Activated CD8-positive, alpha-beta T cell treated with anti-CD3 and anti-CD28 coated beads for 36 hours (primary cell): ENCODE measurements at places on chromosomes 5 and 9. TPM values are rescaled to one million over a fixed set of nuclear protein-coding genes. Genes with fewer than 3 reads are reported as not detected.

PTPRD gene
- total RNA-seq: not detected

DNA sequence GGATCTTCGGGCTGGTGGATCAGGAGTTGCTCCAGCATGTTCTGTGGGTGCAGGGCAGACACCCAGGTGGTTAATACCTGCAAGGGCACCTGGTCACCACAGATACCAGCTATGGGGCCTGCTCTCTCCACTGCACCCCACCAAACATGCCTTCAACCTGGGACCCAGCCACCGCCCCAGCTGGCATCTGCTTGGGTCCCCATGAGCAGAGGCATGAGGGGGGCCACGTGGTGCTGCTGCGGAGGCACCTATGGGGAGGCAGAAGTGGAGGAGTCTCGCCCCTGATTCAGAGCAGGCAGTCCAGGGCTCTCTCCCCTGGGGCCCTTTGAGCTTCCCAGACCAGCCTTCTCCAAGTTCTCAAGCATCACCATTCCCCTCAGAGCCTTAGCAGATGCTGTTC is 2.9 kb downstream of the AK8 start:
- H3K4me3 ChIP-seq: no peak overlapping the region
- no peak for DNase-seq
- no peaks in the 10 kb centered on the region for H3K27me3 ChIP-seq

DNA sequence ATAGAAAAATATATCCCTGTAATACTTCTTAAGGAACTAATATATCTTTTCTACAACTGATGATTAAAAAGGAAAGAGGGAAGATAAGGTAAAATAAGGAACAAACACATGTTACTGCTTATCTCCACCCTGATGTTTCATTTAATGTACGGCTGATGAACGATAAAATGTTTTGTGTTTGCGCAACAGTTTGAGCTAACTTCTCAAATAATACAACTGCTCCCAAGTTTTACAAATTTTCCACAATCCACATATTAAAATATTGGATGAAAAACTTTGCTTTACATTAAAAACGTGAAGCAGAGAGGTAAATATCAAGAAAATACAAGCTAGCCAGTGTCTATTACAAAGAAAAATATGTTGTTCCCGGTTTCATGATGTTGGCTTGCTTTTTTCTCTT is 21.0 kb upstream of the CSNK1G3 start:
- no peaks in the 10 kb centered on the region for H3K36me3 ChIP-seq
- peaks cover 21% of the 10 kb centered on the region for H3K27me3 ChIP-seq
- H3K4me1 ChIP-seq: no peaks in the 10 kb centered on the region
- H3K27ac ChIP-seq: no peak overlapping the region
- no peak for DNase-seq

DNA sequence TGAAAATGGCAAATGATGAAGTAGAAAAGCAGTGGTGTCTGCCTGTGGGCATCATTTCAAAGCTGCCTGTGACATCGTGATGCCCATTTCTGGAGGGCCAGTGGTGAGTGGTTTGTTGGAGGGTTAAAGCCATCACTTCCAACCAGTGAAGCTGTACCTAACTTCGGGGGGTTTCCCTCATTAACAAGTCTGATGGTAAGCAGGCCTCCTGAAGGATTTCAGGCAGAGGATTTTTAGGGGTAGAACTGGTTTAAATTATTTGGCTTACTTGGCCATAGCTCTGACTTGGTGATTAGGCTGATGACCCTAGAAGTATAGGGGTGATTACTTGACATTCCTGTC is 10.7 kb downstream of the TNFAIP8 start:
- H3K4me3 ChIP-seq: peak overlapping the region; percentile 62
- H3K27me3 ChIP-seq: no peaks in the 10 kb centered on the region
- DNase-seq: peak; percentile 72
- peak overlapping the region; percentile 99 for H3K27ac ChIP-seq
- peaks cover 90% of the 10 kb centered on the region for H3K4me1 ChIP-seq
- H3K36me3 ChIP-seq: peaks cover 77% of the 10 kb centered on the region

DNA sequence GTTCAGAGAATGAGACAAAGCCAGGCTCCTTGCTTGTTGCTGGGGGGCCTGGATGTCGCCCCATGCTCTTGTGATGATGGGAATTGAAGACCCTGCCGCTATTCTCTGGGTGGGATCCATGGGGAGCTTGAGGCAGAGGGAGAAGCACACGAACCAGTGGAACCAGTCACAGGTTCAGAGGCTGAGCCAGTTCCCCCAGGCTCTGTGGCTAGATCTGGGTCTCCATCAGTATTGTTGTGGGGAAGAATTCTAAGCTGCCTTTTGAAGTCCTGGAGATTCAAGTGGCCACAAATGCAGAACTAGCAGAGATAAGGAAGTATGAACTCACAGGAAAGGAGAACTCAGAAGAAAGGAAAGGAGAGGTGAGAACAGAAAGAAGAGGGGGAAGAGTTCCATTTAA is 219.4 kb downstream of the MSX2 start:
- no peak for DNase-seq
- H3K36me3 ChIP-seq: no peaks in the 10 kb centered on the region
- no peak overlapping the region for H3K27ac ChIP-seq

GRCh38 chr9:93114169-93114983 is 18.4 kb downstream of the CARD19 start:
- H3K4me1 ChIP-seq: peaks cover 8% of the 10 kb centered on the region
- H3K36me3 ChIP-seq: peaks cover 9% of the 10 kb centered on the region
- no peaks in the 10 kb centered on the region for H3K27me3 ChIP-seq
- H3K27ac ChIP-seq: no peak overlapping the region

GRCh38 chr5:73370640-73371583 is 77.7 kb downstream of the FOXD1 start:
- DNase-seq: no peak
- H3K27ac ChIP-seq: no peak overlapping the region
- no peak overlapping the region for H3K4me3 ChIP-seq
- peaks cover 34% of the 10 kb centered on the region for H3K27me3 ChIP-seq

DNA sequence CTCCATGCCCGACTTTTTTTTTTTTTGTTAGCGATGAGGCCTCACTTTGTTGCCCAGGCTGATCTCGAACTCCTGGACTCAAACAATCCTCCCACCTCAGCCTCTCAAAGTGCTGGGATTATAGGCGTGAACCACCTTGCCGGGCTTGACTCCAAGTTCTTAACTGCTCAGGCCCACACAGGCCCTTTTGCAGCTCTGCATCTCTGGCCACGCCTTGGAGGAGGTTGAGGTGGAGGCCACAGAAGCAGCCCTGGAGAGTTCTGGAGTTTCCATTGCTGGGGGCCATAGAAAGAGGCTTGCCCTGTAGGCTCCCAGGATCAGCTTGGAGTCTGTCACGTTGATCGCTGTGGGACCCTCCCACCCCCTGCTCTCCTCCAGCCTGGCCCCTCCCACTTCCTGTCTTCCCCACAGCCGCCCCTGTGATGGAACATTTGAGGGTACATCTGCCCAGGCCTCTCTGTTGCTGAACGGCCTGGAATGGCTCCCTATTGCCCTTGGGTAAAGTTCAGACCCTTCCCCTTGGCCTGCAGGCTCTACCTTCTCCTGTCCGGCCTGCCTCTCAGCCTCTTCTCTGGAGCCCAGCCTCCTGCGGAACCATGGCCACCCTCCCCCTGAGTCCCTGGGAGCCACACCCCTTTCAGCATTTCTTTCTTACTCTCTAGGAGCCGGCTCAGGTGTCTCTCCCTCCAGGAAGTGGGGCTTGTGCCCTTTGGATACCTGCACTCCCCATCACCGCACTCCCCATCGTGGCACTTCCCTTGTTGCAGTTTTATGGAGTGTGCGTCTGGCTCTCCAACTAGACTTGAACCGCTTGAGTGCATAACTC is 30.4 kb upstream of the IER5L start:
- peaks cover 3% of the 10 kb centered on the region for H3K36me3 ChIP-seq
- peak overlapping the region; percentile 96 for H3K27ac ChIP-seq
- peak overlapping the region; percentile 74 for H3K4me3 ChIP-seq
- peak; percentile 88 for DNase-seq
